ENCODE measurements at places on chromosomes 7 and 10.
A peak's percentile ranks its signal among the peaks of the same experiment; 100 is the strongest.

DNA sequence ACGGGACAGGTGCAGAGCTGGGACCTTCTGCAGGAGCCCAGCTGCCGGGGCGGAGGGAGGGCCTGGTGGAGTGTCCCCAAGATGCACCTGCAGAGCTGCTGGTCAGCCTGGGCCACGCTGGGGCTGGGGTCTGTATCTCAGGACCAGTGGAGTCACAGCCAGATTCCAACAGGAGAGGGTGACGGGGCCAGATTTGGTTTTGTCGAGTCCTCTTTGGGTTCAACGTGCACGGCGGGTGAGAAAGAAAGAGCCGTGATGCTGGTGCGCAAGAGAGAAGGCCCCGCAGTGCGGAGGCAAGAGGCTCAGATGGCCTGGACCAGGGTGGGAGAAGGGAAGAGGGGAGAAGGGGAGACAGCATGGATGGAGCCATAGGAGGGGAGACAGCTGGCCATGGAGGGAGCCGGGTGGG lies 462.9 kb downstream of the PTPRN2 start:
- DNase-seq: no peak

GRCh38 chr7:154167807-154168206 lies 115.6 kb downstream of the DPP6 start:
- DNase-seq: no peak

GRCh38 chr10:78972947-78973900 lies 95.5 kb upstream of the ZMIZ1 start:
- peak; percentile 52 for DNase-seq

- no peak for DNase-seq
Observed at GRCh38 chr7:117210397-117210796, 112.5 kb downstream of the WNT2 start.

GRCh38 chr7:83155407-83155806 lies 7.3 kb downstream of the PCLO start:
- no peak for DNase-seq

- no peak for DNase-seq
Observed at GRCh38 chr10:34835908-34836508, 20.9 kb upstream of the PARD3 start.

DNA sequence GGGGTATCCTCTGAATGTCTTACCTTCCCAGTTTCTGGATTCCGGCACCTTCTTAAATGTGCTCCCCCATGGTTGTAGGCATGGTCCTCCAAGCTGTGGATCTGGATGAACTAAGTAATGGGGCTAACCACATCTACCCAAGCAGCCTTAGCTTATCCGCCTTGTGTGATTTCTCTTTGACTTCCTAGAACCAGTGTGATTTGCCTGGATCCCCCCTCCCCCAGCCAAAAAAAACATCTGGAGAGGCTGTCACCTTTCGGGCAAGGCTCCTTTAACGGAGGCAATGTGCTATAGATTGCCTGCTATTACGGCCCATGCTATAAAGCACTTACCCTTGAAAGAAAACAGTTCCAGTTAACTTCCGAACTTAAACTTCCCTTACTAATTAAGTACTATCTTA lies 33.9 kb downstream of the C1GALT1 start:
- no peak for DNase-seq

DNA sequence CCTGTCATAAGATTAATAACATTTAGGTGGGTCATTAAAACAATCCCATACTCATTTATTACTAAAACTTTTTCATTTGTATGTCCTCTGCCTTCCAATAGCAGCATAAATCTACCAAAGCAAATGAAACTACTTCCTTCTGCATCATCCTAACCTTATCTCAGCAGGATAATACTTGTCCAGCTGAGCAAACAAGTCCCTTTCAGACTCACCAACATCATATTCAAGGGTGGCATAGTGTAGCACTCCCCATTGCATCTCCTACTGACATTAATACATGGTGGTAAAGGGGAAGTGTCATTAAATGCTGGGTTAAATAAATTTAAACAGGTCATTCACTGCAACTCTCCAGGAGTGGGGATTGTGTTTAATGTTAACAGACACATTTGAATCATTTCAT lies 3.4 kb upstream of the MINDY3 start:
- DNase-seq: no peak

DNA sequence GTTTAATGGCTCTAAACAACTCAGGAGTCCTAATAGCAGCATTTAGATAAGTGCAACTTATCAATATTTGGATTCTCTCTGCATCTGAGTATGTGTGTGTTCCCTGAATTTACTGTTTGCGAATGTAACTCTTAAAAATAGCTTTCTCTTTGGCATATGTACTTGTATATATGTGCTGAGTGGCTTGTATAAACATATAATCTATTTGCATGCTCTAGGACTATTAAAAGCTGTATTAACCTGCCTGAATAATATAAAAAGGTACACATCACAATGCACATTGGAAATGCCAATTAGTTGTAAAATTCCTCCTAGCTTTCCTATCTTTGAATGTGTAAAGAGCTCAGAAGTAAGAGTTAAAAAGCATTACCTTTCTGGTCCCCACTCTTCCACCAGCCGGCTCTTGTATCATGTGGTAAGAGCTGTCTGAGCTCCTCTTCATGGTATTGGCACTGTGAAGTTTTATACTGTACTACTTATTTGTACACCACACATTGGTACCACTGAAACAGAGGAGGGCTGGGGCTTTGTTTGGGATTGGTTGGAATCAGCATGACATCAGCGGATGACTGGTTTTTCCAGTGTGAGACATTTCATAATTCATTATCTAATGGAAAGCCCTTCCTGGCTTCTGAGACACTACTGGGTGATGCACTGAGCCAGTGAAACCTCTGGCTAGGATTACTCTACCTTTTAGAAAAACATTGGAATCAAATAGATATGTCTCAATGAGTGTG lies at the start of gene INHBA:
Gene INHBA, minus strand, starts transcription at position 456 of the 737 bp plus-strand sequence. CDS start 2,716 bp downstream, outside the sequence.
- DNase-seq: no peak

- DNase-seq: no peak
Observed at GRCh38 chr10:35890676-35891495, 248.8 kb upstream of the FZD8 start.

DNA sequence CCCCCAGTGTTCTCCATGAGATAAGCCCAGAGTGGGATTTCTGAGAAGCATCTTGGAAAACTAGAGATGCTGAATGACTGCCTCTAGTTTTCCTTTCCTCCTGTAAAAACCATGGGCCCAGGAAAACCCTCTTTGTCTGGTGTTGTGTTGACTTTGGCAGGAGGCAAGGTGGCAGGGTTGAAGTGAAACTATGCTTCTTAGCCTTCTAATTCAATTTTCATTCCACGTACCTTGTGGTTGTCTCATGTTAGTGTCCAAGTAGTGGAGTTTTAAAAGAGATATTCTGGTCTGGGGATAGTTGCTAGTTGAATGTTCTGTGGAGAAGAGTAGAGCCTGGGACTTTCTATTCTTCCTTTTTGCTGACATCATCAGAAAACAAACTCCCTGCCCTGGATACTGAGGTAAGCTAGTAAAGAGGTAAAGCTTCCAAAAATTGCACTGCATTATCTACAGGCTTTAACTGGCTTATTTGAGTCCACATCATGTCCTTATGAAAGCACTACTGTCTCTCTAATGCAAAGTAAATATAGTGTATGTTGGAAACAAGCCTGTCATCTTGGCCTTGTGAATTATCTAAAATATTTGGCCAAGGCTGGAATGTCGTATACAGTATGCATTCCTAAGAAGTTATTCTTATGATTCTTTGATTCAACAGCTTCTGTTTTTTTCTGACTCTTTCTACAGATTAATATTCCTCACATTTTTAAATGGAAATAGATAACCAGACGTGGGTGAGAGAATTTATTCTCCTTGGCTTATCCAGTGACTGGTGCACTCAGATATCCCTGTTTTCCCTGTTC lies at the start of gene OR2F2:
Gene OR2F2, plus strand, starts transcription at position 708 of the 800 bp plus-strand sequence. Its CDS starts 0 bp downstream, at position 708.
- no peak for DNase-seq

DNA sequence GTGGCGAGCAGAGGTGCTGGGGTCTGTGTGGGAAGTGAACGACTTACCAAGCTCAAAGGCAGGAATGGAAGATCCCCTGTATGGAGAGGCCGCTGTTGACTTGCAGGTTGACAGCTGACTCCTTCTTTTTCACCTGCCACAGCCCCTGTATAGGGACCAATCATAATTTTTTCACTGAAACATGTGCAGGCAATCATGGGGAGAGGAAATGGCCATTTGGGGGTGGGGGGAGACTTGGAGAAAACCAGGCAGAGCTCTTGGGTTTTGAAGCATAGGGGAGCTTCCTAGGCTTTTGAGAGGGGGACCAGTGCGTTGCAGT lies 101.4 kb downstream of the WDR37 start:
- DNase-seq: no peak

DNA sequence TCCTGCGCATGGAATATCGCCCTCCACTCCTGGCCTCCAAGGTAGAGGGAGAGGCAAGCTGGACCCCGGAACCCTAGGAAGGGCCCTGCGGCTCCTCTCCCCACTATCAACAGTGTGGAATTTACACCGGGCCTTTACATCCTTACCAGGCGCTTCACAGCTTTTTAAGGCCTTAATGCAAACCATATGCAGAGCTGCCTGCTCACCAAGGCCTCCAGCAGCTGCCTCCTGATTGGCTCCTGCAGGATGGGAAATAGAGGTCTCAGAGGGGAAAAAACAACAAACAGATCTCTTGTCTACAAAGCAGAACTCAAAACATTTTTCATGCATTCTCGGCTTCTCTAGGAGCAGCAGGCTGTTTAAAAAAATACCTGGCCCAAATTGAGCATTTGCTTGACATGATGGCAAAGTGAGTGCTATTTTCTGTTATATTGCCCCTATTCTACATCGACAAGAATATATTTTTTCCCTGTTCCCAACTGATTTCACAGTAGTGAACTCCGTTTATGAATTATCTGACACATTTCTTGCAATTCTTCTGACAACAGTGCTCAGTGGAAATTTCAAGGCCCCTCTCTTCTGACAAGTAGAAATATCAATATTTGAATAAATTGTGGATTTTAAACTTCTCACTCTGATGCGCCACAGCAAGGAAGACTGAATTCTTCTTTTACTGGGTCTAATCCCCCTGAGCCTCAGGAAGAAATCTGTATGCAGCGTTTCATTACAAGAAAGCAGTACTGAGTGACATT lies 51.7 kb downstream of the EBF3 start:
- DNase-seq: no peak

- DNase-seq: peak; percentile 42
Observed at GRCh38 chr10:3071405-3072198, 4.3 kb downstream of the PFKP start.

- no peak for DNase-seq
Observed at GRCh38 chr7:131745390-131746248, 189.2 kb upstream of the PODXL start.

GRCh38 chr10:16699435-16700057 lies 117.7 kb downstream of the RSU1 start:
- no peak for DNase-seq

GRCh38 chr7:55108818-55109217 lies 90.0 kb downstream of the EGFR start:
- DNase-seq: no peak

GRCh38 chr7:100693312-100694097 lies 545 bp downstream of the GIGYF1 start:
- DNase-seq: no peak
